ENCODE measurements at places on chromosomes 5 and 9.

- no peak for DNase-seq
These were observed 6.1 kb upstream of the MOB3B start for GRCh38 chr9:27535701-27536118.

- no peak for DNase-seq
These were observed 154.5 kb downstream of the CWC27 start for GRCh38 chr5:64923151-64923685.

DNA sequence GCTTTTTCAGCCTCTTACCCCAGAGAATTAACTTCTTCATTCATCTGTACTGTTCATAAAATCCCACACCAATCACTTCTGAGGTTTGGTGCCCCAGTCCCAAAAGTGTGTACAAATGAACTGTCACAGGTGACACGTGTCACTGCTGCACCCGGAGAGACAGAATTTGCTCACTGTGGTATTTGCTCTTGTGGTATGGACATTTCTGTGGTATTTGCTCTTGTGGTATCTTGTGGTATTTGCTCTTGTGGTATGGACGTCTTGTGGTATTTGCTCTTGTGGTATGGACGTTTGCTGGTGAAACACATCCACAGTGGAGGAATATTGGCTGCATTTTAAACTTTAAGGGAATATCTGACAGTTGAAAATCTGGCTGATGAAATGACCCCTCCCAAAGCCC, 214.9 kb upstream of the DAP start:
- no peak for DNase-seq

DNA sequence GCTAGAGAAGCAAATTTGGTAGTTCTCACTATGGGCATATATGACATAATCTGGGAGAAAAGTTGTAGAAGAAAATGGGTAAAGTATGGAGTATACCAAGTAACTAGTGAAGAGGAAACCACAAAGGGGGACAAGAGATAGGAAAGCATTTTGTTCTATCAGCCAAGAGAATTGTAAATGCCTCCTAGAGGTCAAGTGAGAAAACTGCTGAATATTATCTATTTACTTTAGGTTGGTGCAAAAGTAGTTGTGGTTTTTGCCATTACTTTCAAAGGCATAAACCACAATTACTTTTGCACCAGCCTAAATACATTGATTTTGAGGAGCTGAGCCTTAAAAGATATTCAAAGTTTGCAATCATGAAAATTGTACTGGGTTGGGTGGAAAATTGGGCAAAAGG, 126.7 kb upstream of the GRHPR start:
- DNase-seq = no peak

DNA sequence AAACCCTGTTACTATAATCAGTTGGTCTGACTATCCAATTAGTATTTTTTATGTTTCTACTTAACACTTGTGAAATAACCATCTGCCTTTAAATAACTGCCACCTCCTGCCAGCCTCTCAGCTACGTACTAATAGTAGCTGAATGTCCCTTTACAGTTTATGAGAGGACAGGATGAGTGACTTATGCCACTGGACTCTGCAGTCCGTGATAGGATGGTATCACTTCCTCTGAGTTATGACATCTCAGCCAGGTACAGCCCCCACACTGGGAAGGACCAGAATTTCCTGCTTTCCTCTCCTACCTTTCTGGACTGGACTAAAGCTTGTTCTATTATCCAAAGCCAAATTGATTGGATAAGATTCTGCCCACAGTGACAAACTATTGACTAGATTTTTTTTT, 102.9 kb downstream of the ZFAND5 start:
- DNase-seq = no peak

GRCh38 chr9:78806492-78807160, 509.7 kb downstream of the PSAT1 start:
- DNase-seq = no peak

- DNase-seq = no peak
These were observed 434.6 kb downstream of the ENC1 start for GRCh38 chr5:74205767-74206578.

DNA sequence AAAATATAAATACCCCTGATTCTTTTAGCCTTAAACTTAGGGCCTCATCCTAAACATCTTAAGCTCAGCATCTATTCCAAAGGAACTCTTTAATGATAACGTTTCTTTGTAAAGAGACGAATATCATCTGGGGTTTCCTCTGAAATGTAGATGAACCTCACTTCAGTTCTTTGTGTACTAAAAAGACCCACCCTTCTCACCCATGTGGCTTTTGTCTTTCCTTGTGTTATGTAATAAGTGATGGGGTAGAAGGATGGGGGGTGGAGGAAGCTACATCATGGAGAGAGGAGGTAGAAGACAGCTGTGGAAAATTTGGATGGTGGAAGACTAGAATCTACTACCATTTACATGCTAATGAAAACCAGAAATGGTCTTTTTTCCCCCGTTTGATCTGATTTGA, 111.0 kb downstream of the NDUFS4 start:
- no peak for DNase-seq

- no peak for DNase-seq
These were observed 25.6 kb downstream of the TGFBI start for GRCh38 chr5:136054142-136055019.

DNA sequence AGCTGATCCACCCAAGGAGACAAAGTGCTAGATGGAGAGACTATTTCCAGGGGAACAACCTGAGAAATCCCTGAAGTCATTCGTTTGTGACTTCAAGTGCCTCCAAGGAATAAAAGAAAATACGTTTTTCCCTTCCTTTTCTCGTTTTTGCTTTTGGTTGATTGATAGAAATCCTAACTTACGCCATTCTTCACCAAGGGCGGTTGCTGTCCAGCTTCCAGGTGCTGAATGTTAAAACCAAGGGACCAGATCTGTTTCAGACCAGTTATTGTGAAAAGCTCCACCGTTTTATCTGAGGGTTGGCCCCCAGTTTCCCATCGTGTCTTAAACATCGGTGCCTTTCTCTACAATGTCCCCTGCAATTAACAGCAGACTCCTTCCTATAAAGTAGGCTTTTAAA, 600.7 kb upstream of the SGCD start:
- no peak for DNase-seq

- no peak for DNase-seq
These were observed 6.3 kb downstream of the NR2F1-AS1 start for GRCh38 chr5:93574491-93575305.

DNA sequence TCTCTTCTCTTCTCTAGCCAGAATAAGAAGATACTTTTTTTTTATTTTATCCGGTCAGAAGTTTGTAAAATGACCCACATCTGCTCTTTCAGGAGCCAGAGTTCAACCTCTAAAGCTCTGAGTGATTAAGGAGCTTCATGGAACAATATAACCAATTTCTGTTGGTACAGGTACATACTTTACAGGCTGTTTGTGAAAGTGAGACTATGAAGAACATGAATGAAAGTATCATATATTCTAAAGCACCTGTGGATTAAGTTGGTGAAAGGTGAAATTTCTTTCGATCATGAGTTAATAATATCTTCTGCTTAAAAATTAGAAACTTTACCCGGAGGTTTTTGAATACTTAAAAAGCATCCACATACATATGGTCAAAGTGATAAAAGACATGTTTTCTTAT, 65.2 kb downstream of the DMRT2 start:
- DNase-seq = no peak

- DNase-seq = no peak
These were observed 113.1 kb upstream of the TNC start for GRCh38 chr9:115230924-115231515.

- no peak for DNase-seq
These were observed 80.8 kb downstream of the TLR4 start for GRCh38 chr9:117784996-117785395.

- DNase-seq = no peak
These were observed 455.5 kb downstream of the ACTL7B start for GRCh38 chr9:108400297-108400696.

- no peak for DNase-seq
These were observed 178.4 kb upstream of the MVB12B start for GRCh38 chr9:126147936-126148870.

GRCh38 chr9:137621131-137621757, 2.4 kb downstream of the EHMT1 start:
- DNase-seq = no peak
